ENCODE measurements at places on chromosomes 4 and X. TPM values are rescaled to one million over a fixed set of nuclear protein-coding genes. Genes with fewer than 3 reads are reported as not detected.

RPA4 gene
- total RNA-seq, result 1.6 TPM

RBMXL3 gene
- not detected for total RNA-seq

RBPJ gene
- 41.3 TPM for total RNA-seq

FHIP1A gene
- total RNA-seq, result 45.6 TPM

CENPI gene
- 2.6 TPM for total RNA-seq

ASMT gene
- total RNA-seq, result not detected

AMTN gene
- 0.79 TPM for total RNA-seq

- no peak overlapping the region for H3K4me3 ChIP-seq
- no peaks in the 10 kb centered on the region for H3K27me3 ChIP-seq
- DNase-seq, result no peak
- H3K27ac ChIP-seq, result no peak overlapping the region
- no peaks in the 10 kb centered on the region for H3K36me3 ChIP-seq
These were observed 10.0 kb downstream of the GPR82 start for GRCh38 chrX:41733939-41734338.

GRCh38 chr4:85780664-85781063 lies 305.7 kb downstream of the ARHGAP24 start:
- no peak for DNase-seq
- no peaks in the 10 kb centered on the region for H3K36me3 ChIP-seq
- no peak overlapping the region for H3K27ac ChIP-seq
- no peak overlapping the region for H3K4me3 ChIP-seq
- H3K4me1 ChIP-seq, result peaks cover 38% of the 10 kb centered on the region
- no peaks in the 10 kb centered on the region for H3K27me3 ChIP-seq

DNA sequence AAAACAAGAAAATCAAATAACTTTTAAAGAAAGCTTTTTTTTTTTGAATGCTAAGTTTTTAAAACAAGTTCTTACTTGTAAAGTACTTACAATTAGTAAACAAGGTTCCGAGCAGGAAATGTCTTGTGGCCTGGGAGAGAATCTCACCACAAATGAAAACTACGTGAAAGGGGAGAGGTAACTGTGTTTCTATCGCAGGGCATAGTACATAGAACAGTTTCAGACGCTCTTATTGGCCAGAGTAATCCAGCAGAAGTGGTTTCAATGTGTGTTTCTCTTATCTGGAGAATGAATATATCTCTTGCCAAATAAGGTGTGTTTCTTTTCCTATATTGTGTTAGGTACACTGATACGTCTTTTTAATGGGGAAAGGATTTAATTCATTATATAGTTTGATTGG lies at the start of gene PLAC8:
Gene PLAC8, minus strand, starts transcription at position 154 of the 400 bp plus-strand sequence. CDS start 6,808 bp downstream, outside the sequence.
- peak within 1 kb of the TSS; percentile 28 for H3K4me3 ChIP-seq
- no peaks in the 10 kb centered on the region for H3K4me1 ChIP-seq
- peak within 1 kb of the TSS; percentile 28 for H3K27ac ChIP-seq
- DNase-seq, result no peak

GRCh38 chr4:6150046-6150735 lies 50.2 kb downstream of the JAKMIP1 start:
- no peak overlapping the region for H3K27ac ChIP-seq
- H3K27me3 ChIP-seq, result peaks cover 56% of the 10 kb centered on the region
- no peak for DNase-seq
- H3K36me3 ChIP-seq, result no peaks in the 10 kb centered on the region
- no peaks in the 10 kb centered on the region for H3K4me1 ChIP-seq

DNA sequence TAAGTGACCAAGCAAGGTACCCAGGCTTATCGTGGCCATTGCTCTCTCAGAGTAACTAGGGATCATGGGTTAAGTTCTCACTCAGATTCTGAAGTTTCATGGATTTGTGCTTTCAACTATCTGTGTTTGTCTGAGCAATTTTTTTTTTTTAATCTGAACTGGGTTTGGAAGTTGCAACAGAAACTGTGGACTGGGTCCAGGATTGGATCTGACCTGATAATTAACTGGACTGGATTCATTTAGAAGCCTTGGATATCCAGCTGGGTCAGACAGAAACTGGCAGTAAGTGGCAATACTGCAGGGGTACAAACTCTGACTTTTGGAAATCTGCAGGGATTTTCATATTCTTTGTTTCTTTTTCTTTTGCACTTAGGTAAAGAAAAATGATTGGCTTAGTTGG lies 38.7 kb upstream of the FGF2 start:
- no peak for DNase-seq
- H3K4me1 ChIP-seq, result no peaks in the 10 kb centered on the region
- no peaks in the 10 kb centered on the region for H3K36me3 ChIP-seq

DNA sequence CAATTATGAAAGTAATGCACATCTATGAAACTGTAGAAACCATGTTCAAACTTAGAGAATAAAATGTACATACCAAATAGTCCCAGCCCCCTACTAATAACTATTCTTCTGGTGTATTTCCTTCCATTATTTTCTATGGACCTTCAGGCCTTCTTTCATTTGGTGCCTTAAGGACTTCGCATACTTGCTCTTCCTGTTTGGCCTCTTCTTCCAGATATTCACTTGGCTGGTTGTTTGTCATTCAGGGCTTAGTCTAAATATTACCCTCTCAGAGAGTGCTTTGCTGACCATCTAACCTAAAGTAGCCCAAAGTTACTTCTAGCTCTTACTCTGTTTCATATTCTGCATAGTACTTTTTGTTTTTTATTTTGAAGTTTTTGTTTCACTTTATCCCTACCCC lies 70.3 kb upstream of the ARMCX2 start:
- no peaks in the 10 kb centered on the region for H3K27me3 ChIP-seq
- no peak overlapping the region for H3K27ac ChIP-seq

- no peak for DNase-seq
- H3K27ac ChIP-seq, result no peak overlapping the region
- no peaks in the 10 kb centered on the region for H3K4me1 ChIP-seq
These were observed 27.3 kb downstream of the CXorf58 start for GRCh38 chrX:23935106-23935505.

GRCh38 chr4:30116401-30116800 lies 603.8 kb upstream of the PCDH7 start:
- H3K27ac ChIP-seq, result no peak overlapping the region
- H3K4me1 ChIP-seq, result no peaks in the 10 kb centered on the region
- DNase-seq, result no peak
- no peak overlapping the region for H3K4me3 ChIP-seq
- H3K36me3 ChIP-seq, result no peaks in the 10 kb centered on the region
- no peaks in the 10 kb centered on the region for H3K27me3 ChIP-seq

DNA sequence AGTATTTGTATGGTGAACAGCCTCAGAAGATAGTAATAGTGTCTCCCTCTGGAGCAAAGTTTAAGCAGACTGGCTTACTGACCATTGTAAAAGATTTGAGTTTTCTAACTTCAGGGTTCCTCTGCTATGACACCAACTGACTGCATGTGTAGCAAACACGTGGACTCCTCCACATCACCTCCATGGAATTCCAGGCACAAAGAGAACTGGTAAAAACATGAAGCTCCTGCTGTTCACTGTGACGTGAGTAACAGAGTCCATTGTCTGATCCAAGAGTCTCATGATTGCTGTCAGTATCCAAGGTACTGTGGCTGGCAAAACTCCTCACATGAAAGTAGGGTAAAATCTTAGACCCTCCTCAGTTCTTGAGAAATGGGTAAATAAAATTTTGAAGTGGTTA lies 107.6 kb upstream of the FAM9B start:
- H3K4me3 ChIP-seq, result no peak overlapping the region
- no peak for DNase-seq
- no peaks in the 10 kb centered on the region for H3K27me3 ChIP-seq

DNA sequence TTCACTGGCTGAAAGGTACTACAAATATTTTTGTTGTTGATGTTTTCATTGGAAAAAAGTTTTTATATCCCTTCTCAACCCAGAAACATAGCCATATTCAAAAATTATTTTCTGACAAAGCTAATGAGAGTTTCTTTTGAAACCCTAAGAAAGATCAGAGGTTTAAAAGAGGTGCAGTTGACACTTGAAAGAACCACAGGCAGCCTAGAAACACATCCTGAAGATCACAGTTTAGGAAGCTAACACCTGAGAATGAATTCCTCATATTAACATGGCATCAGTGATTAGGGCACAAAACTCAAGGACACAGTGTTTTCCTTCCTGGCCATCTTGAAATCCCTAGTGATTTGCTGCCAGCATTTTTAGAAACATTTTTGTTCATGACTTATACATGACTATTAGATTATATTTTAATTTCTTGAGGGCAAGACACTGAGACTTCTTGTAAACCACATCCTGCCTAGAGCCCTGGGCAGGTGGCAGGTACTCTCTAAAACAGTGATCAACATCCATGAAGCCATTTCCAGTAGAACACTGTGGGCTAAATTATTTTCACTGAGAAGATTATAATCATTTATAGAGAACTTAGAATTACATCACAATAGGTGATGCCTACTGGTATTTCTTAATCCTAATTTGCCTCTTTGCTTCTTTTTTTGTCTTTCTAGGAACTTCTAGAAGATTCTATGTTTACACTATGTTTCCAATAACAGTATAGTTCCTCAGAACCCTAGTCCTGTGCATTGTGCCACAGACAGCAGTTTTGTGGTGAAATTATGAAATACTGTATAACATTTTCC lies 80.0 kb downstream of the ARSJ start:
- no peaks in the 10 kb centered on the region for H3K4me1 ChIP-seq
- no peak overlapping the region for H3K27ac ChIP-seq
- no peak overlapping the region for H3K4me3 ChIP-seq
- H3K27me3 ChIP-seq, result no peaks in the 10 kb centered on the region
- DNase-seq, result no peak

DNA sequence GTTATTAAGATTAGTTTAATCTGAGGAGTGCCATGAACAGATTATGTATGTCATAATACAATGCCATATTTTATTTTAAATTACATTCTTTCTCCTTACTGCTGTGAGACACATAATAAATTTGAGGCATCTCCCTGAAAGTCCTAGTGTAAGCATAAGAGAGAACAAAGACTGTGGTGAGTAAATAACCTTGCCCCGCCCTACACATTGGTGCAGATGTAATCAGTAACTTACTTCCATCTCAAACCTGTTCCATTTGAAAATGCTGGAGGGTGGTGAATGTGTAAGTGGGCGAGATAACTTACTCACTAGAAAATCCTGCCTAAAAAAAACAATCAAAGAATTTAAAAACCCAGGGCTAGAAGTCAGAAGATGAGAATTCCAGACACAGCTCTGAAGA lies 338.1 kb upstream of the SLIT2 start:
- H3K27me3 ChIP-seq, result no peaks in the 10 kb centered on the region
- H3K36me3 ChIP-seq, result no peaks in the 10 kb centered on the region

DNA sequence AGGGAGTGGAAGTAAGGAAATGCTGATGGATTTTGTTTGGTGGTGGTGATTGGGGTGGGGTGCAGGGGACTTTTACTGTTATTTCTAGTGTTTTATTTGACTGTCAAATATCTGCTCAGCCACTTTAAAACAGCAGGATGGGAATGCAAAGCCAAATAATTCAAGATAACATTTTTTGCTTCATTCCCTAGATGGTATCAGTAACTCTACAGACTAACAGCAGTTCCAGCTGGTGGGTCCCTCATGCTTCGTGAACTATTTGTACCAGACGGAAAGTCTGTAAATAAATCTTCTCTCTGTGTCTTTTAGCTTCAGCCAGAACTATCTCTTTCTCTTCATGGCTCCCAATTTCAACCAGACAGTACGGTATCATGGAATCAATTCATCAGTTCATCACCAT lies 27.5 kb downstream of the GPR143 start:
- no peaks in the 10 kb centered on the region for H3K4me1 ChIP-seq
- no peaks in the 10 kb centered on the region for H3K27me3 ChIP-seq
- no peaks in the 10 kb centered on the region for H3K36me3 ChIP-seq
- no peak for DNase-seq
- no peak overlapping the region for H3K27ac ChIP-seq
- no peak overlapping the region for H3K4me3 ChIP-seq

GRCh38 chr4:132506568-132506967 lies 642.5 kb upstream of the PCDH10 start:
- H3K27ac ChIP-seq, result no peak overlapping the region
- no peaks in the 10 kb centered on the region for H3K27me3 ChIP-seq
- no peaks in the 10 kb centered on the region for H3K4me1 ChIP-seq
- no peaks in the 10 kb centered on the region for H3K36me3 ChIP-seq

DNA sequence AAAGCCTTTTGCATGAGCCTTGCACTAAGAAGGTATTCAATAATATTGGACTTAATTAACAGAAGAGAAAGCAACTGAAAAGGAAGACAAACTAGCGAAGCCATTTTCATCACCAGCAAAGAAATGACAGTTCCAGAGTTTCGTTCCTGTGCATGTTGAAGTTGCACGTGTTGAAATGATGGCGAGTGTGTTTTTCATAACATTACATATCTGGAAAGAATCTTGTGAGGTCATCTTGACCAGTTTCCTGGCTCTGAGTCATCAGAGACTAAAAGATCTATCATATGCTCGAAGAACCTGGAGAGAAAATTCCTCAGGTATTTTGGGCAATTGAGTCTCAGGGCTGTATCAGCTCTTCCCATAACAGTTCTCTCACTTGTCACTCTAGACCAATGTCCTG lies 106.2 kb upstream of the MAML3 start:
- DNase-seq, result no peak
- no peak overlapping the region for H3K4me3 ChIP-seq
- no peaks in the 10 kb centered on the region for H3K4me1 ChIP-seq
- H3K27me3 ChIP-seq, result no peaks in the 10 kb centered on the region
- no peak overlapping the region for H3K27ac ChIP-seq
- no peaks in the 10 kb centered on the region for H3K36me3 ChIP-seq

GRCh38 chr4:75028196-75028854 lies 95.4 kb downstream of the PARM1 start:
- DNase-seq, result no peak
- H3K36me3 ChIP-seq, result no peaks in the 10 kb centered on the region
- H3K4me3 ChIP-seq, result no peak overlapping the region
- no peaks in the 10 kb centered on the region for H3K4me1 ChIP-seq
- no peaks in the 10 kb centered on the region for H3K27me3 ChIP-seq
- no peak overlapping the region for H3K27ac ChIP-seq

DNA sequence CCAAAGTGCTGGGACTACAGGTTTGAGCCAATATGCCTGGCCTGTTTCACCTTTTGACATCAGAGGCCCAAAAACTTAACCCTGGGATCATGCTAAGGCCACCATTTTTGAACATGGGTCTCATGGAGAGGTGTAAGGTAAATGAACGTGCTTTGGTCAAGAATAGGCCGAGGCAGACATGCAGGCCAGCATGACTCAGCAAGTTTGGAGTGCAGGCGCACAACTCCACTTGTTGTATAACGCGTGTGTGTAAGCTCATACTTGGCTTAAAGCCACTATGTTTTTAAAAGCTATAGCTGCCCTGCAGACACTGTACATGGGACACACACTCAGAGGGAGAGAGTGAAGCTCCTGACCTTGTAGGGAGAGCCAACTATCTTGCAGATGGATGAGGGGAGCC lies 43.8 kb upstream of the HPSE start:
- H3K4me3 ChIP-seq, result no peak overlapping the region
- no peaks in the 10 kb centered on the region for H3K27me3 ChIP-seq
- no peaks in the 10 kb centered on the region for H3K4me1 ChIP-seq
- H3K36me3 ChIP-seq, result no peaks in the 10 kb centered on the region
- no peak overlapping the region for H3K27ac ChIP-seq

DNA sequence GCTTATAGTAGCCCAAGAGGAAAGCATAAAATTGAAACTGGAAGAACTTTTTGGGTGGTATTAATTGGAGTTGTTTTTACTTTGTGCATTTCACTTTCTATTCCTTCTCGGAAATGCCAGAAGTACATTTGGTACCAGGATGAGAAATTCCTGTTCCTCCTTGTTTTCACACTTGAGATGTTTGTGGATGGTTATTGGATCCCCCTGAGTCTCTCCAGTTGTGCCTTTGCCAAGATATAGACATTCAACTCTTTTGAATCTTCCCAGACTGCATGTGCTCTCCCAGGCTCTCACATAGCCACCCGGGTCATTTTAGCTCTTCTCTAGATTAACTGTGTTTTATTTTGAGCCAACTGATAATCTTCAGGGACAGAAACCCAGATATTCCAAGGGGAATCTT lies 120.5 kb downstream of the AFF1 start:
- H3K4me1 ChIP-seq, result peaks cover 94% of the 10 kb centered on the region
- no peak overlapping the region for H3K4me3 ChIP-seq
- H3K36me3 ChIP-seq, result no peaks in the 10 kb centered on the region
- DNase-seq, result no peak
- peak overlapping the region; percentile 54 for H3K27ac ChIP-seq

Data from esophagus squamous epithelium (tissue), 5 donors.